ENCODE measurements at places on chromosomes 11 and 22. TPM values are rescaled to one million over a fixed set of nuclear protein-coding genes. Genes with fewer than 3 reads are reported as not detected.

GRCh38 chr11:46733234-46733633, 14.2 kb downstream of the F2 start:
- no peak for DNase-seq

DNA sequence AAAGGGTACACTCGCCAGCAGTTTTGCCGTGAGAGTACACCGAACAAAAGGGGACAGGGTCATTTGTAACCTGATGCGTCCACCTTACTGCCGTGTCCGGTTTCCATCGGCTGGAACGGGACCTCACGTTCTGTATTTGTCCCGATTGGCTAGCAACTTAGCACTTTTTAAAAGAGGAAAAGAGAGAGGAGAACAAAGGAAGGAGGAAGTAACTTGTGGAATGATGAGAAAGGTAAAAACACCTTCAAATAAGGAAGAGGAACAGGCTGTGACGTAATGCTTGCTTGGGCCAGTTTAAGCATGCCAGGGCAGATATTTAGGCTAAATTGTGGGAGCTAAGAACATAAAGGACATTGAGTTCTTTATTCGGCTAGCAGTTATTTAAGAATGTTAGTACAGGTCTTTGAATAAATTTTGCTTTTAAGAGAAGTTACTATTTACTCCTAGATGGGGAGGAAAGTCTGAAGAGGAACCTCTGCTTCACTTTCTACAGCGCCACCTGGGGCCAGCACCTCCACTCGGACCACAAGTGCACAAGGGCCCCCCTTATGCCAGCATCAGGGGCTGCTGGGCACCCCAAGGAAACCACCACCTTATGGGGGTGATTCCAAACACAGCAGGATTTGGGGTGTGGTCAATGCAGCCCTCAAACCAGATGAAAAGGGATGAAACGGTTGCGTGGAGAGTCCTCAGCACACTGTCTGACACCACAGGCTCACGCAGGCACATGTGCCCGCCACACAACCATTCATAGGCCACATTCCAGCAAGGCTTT, 5.8 kb downstream of the ARSA start:
- DNase-seq = no peak

DNA sequence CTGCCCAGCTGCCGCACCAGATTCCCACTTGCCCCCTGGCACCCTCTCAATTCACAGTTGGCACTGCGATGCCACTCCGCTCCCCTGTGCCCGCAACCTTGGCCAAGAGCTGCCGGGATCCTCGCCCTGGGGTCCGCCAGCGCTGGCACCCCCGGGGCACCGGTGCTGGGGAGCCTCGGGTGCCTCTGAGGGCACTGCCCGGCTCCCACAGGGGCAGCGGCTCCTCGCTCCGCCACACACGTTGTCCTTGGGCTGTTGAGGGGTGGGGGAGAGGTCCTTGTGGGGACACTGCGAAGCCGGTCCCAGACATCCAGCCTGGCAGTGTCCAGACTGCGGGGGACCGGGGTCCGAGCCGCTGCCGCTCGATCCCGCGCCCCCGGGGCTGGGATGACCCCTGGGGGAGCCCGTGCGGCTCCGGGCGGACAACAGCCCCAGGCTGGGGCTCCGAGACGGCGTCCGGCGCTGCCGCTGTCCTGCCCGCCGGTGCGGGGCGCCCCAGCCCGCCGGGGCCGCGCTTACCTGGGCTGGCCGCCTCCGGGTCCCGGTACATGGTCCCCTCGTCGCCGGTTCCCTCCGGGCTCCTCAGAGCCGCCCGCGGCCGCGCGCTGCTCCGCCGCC, 496 bp downstream of the SYT7 start:
- DNase-seq = no peak

DNA sequence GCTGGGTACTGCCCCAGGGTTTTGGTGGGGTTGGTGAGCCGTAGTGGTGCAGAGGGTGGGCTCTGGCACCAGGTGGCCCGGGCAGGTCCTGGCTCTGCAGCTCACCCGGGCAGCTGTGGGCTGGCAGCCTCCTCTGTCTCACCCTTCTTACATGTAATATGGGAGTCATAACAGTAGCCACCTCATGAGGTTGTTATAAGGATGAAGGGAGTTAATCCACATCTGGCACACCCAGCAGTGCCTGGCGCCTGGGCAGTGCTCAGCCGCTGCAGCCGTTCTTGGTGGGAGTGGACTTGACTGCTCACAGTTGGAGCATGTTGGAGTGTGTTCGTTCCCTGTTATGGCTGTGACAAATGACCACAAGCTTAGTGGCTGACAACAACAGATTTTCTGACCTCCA, 28.7 kb downstream of the IGHMBP2 start:
- no peak for DNase-seq

GRCh38 chr11:17021511-17021910, 7.3 kb upstream of the PLEKHA7 start:
- no peak for DNase-seq

GRCh38 chr11:61474013-61474643, 34.4 kb upstream of the LRRC10B start:
- DNase-seq = no peak

- DNase-seq = peak; percentile 19
Observed at GRCh38 chr11:93740031-93740729, 1.1 kb downstream of the TAF1D start.

DNA sequence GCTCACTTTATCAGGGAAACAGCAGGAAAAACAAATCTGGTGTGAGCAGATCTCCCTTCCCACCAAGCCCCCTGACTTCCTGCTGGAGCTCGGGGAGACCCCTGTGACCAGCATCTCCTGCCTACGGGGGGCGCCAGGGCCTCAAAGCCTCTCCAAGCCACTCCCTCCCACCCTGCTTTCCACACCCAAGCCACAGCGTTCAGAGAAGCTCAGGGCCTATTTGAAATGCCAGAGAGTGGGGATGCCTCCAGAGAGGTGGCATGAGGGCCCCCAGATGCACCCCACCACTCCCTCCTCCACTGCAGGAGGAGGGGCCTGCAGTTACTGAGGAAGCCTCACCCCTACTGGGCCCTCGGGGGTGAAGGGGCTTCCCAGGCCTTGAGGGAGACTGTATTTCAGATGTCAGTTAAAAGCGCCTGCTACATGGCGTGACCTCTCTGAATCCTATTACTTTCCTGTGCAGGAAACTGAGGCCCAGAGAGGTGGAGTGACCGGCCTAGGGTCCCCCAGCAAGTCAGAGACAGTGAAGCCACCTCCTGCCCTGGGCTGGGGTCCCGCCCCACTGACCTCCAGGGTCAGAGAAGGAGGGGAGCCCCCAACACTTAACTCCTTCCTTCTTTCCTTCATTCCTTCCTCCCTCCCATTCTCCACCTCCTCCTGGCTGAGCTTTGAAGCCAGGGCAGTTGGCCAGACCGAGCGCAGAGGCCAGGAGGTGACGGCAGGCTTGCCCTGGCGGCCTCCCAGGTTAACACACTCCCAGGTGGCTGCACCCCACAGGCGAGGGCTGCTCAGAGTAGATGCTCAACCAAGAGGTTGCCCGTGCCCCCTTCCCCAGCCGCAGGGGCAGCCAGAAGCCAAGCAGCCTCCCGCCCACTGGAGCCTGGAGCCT, 6.0 kb upstream of the CDKN1C start:
- no peak for DNase-seq

DNA sequence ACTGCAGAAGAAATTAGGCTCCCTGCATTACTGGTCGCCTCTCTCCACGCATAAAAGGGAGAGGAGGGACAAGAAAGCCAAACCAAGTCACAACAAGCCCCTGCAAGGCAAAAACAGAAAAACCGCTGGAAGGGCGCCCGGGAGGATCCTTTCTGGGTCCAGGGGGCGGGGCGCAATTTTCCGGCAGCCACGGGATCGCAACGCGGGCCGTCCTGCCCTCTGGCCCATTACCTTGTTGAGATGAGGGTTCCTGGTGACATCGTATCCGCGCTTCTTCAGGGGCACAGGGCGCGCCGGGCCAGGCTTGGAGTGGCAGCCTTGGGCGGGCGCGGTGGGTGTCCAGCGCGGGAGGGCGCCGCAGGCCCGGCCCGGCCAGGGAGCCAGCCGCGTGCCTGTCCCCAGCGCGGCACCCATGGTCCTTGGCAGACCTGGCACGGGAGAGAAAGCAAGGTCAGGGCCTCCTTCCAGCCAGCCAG, 847 bp downstream of the ME3 start:
- DNase-seq = no peak

- no peak for DNase-seq
Observed at GRCh38 chr11:8285228-8285627, 21.6 kb upstream of the LMO1 start.

- DNase-seq = no peak
Observed at GRCh38 chr11:76631566-76632308, 38.8 kb downstream of the LRRC32 start.

DNA sequence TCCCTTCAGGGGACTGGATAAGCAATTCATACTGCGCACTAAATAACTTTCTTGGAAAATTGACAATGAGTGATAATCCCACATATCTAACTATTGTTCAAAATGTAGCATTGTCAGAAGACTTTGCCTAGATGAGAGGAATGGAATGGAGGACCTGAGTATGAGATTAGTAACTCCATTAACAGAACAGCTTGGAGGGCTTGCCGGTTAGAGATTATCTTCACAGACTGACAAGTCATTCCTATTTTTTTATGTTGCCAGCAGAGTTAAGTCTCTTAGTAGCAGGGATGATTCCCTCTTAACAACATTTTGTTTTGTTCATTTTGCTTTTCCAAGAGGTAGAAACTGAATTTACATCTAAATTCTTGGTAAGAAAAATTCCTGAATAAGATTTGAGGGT, 7.1 kb upstream of the BACE1-AS start:
- DNase-seq = no peak

DNA sequence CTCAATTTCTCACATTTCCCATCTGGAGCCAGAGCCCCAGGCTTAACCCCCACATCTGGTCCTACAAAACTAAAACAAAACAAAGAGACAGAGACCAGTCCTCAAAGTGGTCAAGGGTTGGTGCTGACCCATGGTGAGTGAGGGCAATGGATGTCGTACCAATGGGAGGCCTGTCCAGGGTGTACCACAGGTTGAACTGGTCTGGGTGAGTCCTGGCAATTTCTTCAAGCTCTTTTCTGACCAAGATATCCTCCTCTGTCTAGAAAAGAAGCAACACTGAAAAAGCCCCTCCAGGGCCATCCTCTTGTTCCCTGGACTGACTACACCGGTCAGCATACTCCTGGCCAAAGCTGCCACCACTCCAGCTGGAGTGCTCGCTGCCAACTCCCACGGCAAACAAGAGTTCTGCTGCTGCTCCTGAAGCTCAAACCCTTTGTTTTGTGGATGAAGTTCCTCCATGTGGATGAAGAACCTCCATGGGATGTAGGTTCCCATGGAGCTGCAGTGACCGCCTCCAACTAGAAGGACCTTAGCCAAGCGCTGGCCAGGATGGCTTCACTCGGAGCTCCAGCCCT, 6.9 kb downstream of the CYB5R2 start:
- DNase-seq = no peak

- DNase-seq = no peak
Observed at GRCh38 chr22:29719899-29720645, at the start of gene CABP7. Gene CABP7, plus strand, starts transcription at chr22:29720003. Its CDS starts 422 bp downstream, at chr22:29720425.

- no peak for DNase-seq
Observed at GRCh38 chr11:94740083-94741021, 27.8 kb upstream of the AMOTL1 start.

- DNase-seq = no peak
Observed at GRCh38 chr11:93490996-93491618, 52.1 kb downstream of the SMCO4 start.

DNA sequence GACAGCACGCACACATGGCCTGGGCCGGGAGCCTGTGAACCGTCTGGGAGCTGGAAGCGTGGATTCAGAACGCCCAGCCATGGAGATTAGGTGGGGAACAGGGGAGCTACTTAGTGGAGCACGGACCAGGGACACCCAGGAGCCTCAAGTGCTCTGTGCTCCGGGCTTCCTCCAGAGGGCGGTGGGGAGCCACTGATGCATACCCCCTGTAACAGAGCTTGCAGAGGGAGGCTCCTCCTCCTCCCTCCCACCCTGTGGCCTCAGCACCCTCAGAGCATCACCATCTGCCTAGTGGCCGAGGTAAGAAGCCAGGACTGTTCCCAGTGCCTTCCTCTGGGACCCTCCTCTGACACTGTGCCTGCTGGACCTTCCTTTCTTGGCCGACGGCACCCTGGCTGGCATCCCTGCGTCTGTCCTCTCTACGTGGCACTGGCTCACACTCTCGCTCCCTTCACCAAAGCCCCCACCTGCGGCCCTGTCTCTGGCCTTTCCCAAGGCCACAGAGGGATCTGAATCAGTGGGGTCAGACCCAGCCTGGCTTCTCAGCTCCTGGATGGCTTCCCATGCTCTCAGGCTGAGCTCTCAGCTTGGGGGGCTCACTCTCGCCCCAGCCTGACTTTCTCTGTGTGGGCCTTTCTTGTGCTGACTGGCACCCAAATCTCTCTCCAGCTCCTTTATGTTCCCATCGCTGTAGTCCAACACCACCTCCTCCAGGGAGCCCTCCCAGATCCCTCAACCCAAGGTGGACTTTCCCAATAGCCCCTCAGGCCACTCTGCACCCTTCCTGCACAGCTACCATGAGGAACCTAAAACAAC, 780.9 kb downstream of the BRD1 start:
- DNase-seq = peak; percentile 56

CNTN5 gene
- 0.78 TPM for total RNA-seq

OR51B2 gene
- total RNA-seq = not detected

PHETA2 gene
- total RNA-seq = not detected

SMC1B gene
- 2.5 TPM for total RNA-seq

SLC22A6 gene
- not detected for total RNA-seq

FRMD8 gene
- 35.5 TPM for total RNA-seq

CALCB gene
- not detected for total RNA-seq

Data from Caki2 (cell line).